ENCODE measurements at places on chromosomes 4 and X.

DNA sequence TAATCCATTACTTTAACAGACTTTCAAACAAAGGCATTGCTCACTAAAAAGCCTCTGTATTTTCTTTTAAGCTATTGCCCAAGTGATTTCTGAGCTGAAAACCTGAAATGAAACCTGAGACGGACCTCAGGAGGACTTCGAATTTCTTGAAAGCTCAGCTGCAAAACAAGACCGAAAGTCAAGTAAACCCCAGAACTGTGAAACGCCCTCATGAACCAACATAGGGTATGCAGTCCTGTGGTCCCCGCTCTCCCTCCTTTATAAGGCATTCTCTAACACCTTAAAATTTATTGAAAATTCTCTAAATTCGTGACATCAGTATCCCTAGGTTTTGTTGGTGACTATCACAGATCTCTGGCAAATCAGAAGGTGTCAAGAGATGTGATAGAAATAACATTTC lies 91.8 kb downstream of the SHISA3 start:
- no peak for DNase-seq

GRCh38 chr4:89142691-89143669 lies 31.6 kb downstream of the TIGD2 start:
- DNase-seq, result no peak

- DNase-seq, result no peak
These were observed 241.6 kb upstream of the PUDP start for GRCh38 chrX:7389576-7389975.

DNA sequence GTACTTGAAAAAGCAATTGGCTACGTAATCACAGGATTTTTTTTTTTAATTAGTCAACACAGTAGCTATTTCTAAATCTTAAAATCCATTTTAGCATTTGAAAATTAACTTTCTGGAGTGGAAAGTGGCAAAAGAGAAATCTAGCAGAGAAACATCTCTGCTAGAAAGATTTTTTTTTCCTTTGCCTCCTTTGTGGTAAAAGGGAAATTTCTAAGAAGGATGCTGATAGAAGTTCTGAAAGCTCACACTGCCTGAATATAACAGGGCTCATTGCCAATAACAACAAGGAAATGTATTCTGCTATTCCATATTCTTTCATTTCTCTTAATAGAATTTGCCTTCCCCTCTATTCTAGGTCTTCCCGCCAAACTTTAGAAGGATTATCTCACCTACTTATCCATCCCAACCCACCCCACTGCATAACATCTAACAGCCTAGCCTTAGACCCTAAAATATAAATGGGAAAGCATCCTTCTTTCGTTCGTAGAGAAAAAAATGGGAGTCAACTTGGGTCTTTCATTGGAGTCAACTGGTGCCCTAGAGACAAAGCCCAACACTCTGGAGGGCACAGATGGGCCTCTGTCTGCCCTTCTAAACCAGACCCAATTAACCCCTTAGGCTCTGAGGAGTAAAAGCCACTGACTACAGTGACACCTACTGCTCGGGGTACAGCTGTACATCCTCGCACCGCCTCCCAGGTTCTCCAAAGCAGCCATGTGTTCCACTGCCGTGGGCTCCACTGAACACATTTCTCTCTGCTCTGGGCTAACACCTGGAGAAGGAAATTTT lies 103.9 kb downstream of the MAML3 start:
- DNase-seq, result peak; percentile 81

- DNase-seq, result no peak
These were observed 247.2 kb downstream of the PALLD start for GRCh38 chr4:168744021-168744420.

- no peak for DNase-seq
These were observed 132.7 kb downstream of the ARHGAP10 start for GRCh38 chr4:147864607-147865006.

- peak; percentile 2 for DNase-seq
These were observed 32.1 kb downstream of the F11 start for GRCh38 chr4:186298031-186298647.

- no peak for DNase-seq
These were observed 1074.2 kb downstream of the STIM2 start for GRCh38 chr4:27934871-27935270.

GRCh38 chr4:105472871-105473323 lies 965 bp downstream of the PPA2 start:
- DNase-seq, result no peak

- DNase-seq, result no peak
These were observed 72.3 kb downstream of the SOX3 start for GRCh38 chrX:140432346-140433175.

- no peak for DNase-seq
These were observed 16.4 kb downstream of the SMIM10L2A start for GRCh38 chrX:135437867-135438733.

DNA sequence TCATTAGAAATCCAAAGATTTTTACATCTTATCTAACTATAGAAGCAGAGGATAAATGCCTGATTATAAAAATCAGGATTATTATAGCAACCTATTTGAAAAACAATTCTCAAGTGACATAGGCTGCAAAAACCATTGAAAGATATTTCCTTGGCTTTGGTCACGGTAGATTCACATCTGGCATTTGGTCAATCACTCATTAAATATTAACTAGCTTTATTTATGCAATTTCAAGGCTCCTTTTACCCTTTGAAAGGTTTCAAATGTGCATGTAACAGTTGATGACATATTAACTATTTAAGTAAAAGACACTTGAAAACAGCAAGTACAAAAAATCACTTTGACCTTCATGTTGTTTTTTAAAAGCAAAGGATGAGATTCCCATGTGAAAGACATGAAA lies 98.1 kb downstream of the MMRN1 start:
- no peak for DNase-seq

GRCh38 chrX:97898798-97899197 lies 1015.1 kb downstream of the RPA4 start:
- no peak for DNase-seq

- DNase-seq, result no peak
These were observed 19.1 kb downstream of the PIR start for GRCh38 chrX:15474028-15474427.

DNA sequence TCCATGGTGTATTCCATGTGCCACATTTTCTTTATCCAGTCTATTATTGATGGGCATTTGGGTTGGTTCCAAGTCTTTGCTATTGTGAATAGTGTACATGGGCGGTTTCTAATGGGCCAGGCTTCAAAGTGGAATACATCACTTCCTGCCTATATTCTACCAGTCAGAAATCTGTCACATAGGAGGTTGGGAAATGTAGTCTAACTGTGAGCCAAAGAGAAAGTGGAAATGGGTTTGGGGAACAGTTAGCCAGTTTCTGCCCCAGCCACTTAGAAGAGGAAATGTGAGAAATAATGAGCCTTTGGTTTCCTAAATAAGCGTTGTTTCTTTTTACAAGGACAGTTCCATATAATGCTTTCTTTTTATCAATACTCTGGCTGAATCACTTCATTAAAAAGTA lies 85.1 kb upstream of the AP1S2 start:
- peak; percentile 4 for DNase-seq

- DNase-seq, result peak; percentile 43
These were observed 67.4 kb downstream of the IRF2 start for GRCh38 chr4:184406958-184407391.

DNA sequence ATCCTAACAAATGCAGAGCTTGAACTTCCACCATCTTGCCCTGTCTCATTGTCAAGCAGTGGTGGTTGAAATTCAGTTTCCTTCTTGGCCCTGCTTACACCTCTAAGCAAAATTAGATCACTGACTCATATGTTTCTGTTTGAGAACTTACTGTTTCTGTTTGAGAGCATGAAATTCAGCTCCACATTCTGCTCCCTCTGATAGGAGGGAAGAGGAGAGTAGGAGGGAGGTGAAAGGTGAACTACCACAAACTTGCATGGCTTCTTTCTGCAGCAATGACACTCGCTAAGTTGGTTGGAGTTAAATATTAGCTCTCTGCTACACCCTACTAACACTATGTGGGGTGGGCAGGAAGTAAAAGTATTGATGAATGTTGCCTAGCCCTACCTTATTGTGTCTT lies 117.8 kb upstream of the EDA2R start:
- no peak for DNase-seq

DNA sequence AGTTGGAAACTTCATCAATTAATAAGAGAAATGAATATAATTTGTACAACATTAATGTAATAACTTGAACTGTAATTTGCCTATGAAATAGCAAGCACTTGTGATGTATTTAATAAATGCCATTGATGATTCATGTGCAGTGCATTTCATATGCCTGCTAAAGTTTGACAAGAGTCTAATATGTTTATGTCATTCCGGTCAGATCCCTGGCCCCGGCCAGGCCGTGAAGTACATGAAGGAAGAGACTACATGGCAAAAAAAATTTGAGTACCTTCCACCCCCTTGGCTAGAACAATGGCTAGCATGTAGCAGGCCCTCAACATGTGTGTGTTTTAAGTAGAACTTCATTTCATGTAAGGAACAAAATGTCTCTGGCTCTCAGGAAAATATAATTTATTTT lies 161.3 kb downstream of the ATP10D start:
- DNase-seq, result no peak

DNA sequence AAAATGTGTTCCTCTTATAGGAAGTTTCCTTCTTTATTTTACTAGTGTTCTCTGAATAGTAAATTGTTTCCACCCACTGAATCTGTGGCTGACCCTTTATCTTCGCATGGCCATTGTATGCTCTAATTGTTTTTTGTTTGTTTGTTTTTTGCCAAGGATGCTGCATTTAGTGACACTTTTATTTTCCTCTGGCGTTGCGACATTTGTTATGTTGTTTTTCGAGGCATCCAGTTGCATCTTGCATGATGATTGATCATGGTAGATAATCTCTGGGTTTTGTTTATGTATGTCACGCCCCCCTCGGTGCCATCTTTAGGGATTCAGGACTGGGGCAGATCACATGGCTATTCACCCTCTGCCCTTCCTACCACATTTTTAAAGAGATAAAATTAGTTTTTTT lies 2.2 kb downstream of the NMU start:
- DNase-seq, result no peak

- DNase-seq, result no peak
These were observed 204.8 kb downstream of the LDB2 start for GRCh38 chr4:16693641-16694040.

DNA sequence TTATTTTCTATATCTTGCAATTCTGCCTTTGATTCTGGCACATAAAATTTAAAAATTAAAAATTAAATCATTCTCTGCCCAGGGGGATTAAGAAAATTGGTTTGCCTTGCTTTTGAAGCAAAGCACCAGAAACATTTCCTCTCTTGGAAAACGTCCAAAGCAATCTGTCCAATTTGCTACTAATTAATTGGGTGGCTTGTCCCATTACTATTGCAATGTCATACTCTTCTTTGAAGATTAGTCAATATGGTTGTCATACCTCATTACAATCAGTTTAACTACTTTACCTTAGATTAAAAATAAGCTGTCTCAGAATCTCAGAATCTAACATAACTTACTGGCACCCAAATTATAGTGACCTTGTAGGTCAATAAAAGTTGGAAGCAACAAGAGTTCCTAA lies 208.8 kb downstream of the TMA16 start:
- DNase-seq, result no peak

DNA sequence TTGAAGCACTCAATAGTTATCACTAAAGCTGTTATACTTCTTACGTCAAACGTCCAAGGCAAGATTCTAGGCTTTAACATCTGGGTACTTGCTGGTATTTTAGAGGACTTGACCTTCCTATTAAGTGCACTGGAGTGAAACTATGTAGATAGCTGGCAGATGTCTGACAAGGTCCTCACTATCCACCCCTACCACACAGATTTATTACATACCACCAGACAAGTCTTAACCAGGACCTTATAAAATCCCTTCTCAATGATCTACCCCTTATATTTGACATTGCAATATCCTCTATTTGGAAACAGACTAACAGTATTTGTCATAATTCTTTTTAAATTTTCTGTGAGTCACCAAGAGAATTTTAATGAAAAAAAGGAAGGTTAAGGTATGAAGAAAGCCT lies 78.8 kb downstream of the PDGFC start:
- DNase-seq, result no peak

- no peak for DNase-seq
These were observed 28.6 kb upstream of the CYP2U1 start for GRCh38 chr4:107902715-107903114.

DNA sequence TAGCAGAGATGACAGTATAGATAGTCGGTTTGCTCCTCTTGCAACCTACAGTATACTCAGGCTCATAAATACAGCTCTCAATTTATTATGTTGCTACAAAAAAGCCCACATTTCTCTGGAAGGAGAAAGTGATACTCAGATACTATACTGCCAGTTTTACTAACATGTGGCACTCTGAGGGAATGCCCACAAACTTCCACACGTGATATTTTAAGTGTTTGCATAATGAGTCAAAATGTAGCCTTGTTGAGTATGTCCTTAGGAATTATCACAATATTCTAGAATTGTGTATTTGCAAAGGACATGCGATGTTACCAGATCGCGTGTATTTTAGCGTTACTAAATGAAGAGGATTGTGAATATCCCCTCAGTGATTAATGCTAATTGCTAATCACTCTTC lies 929.1 kb downstream of the STIM2 start:
- no peak for DNase-seq

DNA sequence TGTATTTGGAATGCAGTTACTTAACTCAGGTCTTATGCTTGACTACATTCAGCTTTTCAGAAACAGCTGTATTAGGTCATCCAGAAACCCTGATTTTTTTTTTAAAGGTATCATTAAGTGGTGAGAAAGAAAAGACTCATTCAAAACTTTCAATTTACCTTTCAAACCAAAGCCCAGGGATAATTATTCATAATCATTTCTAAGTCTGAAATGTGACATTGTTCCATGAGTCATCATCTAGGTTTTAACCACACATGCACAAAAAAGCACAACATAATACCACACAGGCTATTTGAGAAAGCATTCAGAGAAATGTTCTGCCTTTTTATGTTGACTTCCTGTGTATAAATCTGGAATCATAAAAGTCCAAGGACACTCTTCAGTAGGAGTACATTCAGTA lies 288.2 kb downstream of the IL1RAPL2 start:
- DNase-seq, result no peak

DNA sequence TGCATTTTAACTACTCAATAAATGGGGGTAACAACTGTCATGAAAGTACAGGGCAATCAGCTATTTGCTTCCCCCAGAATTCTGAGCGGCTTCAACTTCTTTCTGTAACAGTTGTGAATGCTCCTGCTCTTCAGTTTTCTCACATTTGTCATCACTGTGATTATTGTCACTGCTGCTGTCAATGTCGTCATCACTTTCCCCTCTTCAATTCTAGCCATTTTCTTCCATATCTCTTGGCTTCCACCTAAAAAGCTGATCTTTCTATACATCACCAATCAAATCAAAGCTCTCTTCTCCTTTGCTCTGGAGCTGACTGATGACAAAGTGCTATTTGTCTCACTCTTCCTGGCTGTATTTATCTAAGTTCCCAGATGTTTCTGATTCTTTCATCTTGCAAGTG lies 125.6 kb downstream of the COMMD8 start:
- DNase-seq, result no peak

DNA sequence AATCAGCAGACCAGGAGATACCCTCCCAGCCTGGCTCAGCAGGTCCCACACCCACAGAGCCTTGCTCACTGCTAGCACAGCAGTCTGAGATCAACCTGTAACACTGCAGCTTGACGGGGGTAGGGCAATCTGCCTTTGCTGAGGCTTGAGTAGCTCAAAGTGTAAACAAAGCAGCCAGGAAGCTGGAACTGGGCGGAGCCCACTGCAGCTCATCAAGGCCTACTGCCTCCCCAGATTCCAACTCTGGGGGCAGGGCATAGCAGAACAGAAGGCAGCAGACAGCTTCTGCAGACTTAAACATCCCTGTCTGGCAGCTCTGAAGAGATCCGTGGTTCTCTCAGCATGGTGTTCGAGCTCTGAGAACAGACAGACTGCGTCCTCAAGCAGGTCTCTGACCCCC lies 15.1 kb upstream of the GABRA2 start:
- DNase-seq, result no peak
